Frontal cortex (tissue), 4 donors: ENCODE measurements at places on chromosomes 6 and 20. TPM values are rescaled to one million over a fixed set of nuclear protein-coding genes. Genes with fewer than 3 reads are reported as not detected.

SSR1 gene
- 40.4 TPM for total RNA-seq

RAB44 gene
- total RNA-seq, result not detected

CENPW gene
- 4.5 TPM for total RNA-seq

DNA sequence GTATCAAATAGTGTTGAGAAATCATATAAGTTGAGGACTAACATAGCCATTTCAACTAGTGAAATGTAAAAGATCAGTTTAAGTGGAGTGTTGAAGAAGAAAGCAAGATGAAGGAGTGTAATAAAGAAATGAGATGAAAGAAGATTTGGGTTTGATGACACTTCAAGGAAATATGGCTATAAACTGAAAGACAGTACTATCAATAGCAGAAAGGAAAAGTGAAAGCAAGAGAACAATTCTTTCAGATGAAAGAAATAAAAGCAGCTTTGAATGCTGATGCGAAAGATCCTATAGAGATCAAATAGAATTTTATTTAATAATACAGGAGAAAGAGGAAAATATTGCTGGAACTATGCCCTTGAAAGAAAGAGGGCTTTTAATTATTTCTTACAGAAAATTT lies 92.8 kb upstream of the PRSS16 start:
- DNase-seq, result no peak

DNA sequence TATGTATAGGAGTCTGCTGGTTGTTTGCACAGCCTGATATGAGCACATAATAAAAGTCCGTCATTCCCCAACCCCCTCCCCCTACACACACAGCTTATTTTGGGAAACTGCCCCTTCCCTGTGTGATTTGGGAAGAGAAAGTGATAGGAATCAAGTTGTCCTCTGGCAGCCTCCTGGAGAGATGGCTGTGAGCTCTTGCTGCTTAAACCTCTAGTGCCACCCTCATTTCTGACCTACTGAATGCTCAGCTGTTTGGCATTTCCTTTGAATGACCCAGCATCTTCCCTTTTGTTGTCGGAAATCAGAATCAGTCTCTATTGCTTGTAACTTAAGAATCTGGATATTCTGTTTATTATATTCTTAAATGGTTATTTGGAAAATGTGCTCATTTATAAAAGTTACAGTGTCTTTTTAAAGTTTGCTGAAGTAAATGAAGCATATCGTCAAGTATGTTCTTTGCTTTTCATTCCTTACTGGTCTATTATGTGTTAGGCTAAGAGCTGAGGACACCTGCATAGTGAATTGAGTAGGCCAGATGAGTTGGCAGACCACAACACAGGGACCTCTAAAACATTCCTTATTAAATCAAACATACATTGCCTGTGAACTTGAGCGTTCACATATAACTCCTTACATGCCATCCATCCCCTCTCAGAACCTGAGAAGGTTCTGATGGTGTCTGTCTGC lies 5.5 kb downstream of the RWDD2A start:
- no peak for DNase-seq
